ENCODE measurements at places on chromosomes 16 and 17.

DNA sequence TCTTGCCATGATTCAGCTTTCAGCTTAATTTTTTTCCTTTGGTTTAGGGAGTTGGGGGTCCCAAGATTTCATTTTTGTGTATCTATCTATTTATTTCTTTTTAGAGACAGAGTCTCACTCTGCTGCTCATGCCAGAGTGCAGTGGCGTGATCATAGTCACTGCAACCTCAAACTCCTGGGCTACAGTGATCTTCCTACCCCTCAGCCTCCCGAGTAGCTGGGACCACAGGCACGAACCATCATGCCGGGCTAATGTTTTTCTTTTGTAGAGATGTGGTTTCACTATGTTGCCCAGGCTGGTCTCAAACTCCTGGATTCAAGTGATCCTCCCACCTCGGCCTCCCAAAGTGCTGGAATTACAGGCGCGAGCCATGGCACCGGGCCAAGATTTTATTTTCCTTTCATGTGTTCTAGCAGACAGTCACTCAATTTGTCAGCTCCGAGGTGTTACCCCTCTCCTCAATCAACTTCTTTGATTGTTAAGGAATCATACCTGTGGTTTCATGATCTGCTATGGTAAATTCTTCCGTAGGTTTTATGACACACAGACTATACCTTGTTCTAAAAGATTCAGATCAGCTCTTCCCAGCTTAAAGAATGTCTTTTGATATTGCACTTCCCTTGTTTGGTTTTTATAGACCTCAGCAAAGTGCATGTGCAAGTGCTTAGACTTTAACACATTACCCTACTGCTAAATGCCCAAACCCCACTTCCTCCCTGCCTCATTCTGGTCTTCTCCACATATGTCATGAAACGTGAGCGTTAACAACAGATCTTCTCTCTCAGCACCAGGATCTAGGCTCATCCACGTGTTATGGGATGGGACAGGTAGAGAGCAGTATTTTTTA lies 13.0 kb downstream of the UNC45B start:
- DNase-seq = no peak

GRCh38 chr16:89534252-89534756 lies 26.1 kb downstream of the SPG7 start:
- DNase-seq = no peak

DNA sequence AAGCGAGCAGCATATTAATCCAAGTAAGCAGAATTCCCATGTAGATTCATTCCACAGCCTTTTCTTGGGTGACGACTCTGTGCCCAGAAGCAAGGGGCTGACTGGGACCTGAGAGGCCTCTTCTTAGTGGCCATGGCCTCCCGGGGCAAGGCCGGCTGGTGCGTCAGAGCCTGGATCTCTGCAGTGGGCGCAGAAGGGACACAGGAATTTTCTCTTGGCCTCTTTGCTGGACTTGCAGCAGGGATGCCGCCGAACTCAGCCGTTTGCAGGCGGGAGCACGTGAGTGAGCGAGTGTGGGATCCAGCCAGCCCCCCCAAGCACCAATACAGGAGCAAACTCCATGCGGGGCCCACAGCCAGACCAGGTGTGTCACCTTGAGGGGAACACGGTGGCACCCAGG lies 151.8 kb downstream of the RPTOR start:
- no peak for DNase-seq

GRCh38 chr16:74709441-74709877 lies 8.8 kb upstream of the MLKL start:
- peak; percentile 70 for DNase-seq

GRCh38 chr16:2709588-2709984 lies 10.4 kb downstream of the PRSS27 start:
- DNase-seq = no peak

DNA sequence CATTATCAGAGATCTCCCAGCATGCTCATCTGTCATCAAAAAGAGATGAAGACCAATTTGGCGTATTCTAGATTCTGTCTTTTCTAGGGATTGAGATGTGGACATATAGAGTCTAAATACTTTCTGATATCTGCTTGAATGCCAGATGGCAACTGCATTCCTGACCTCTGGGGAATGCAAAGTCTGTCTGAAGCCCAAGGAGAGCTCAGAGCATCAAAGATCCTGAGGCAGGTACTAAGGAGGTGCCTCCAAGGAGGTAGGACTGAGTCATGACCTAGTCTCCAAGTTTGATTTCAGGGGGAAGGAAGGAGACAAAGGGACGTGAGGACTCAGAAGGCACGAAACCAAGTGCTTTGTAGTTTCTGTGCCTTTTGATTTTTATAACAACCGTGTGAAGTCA lies 448.4 kb downstream of the HS3ST3B1 start:
- no peak for DNase-seq

- DNase-seq = no peak
Measured at GRCh38 chr17:50185631-50186471, 15.6 kb downstream of the COL1A1 start.

DNA sequence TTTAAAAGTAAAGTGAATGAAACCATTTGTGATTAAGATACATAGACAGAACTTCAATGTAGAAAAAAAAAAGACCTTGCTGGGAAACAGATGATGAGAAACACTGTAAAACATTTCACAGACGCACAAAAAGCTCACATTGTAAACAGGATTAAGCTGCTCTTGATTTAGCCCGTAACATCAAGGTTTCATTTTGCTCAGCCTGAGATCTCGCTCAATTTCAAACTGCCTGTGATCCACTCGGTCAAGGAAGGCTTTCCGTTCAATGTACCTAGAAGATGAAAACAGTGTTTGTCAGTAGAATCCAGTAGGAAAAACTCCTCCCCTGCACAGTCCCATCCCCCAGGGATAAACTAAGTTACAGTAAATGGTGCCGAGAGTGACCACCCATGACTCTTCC lies 42.3 kb upstream of the BCAR1 start:
- DNase-seq = no peak

- DNase-seq = no peak
Measured at GRCh38 chr17:60363700-60364405, 28.1 kb downstream of the USP32 start.

- no peak for DNase-seq
Measured at GRCh38 chr17:42362245-42362961, 25.8 kb downstream of the STAT3 start.

DNA sequence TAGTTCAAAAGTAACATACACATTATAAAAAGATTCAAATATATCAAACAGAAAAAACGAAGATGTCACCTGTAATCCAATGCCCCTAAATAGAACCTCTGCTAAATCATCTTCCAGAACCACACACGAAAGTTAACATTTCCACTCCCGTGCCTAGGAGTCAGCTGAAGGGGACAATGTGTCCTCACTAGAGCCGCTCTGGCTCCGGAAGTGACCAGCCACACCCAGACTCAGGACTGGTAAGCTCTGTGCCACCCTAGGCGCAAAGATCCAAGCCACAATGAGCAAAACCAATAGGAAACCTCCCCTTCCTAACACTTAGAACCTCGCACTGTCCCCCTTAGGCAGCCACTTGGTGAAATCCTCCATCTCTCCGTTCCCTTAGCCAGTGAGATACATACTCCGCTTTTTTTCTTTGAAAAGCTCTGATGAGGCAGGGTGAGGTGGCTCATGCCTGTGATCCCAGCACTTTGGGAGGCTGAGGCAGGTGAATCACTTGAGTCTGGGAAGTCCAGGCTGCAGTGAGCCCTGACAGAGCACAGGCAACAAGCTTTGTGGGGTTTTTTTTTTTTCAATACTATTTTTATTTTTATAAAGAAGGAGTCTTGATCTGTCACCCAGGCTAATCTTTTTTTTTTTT lies 11.8 kb downstream of the CTRB1 start:
- no peak for DNase-seq

DNA sequence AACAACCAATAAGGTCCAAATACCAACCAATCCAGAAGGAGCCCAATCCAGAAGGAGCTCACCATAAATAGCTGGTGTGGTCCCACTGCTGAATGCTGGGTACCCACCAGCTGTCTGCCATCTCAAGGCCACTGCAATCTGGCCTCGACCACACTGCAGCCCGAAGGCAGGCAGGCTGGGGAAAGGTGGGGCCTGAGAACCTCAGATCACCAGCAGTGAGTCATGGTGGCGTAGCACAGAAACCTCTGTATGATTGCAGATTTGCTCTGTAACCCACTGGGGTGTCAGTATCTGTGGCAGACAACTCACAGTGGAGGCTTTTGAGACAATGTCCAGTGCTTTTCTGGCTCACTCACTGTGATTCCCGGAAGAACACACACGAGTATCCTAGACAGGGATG lies 14.7 kb upstream of the CMTR2 start:
- no peak for DNase-seq

- no peak for DNase-seq
Measured at GRCh38 chr17:31068291-31068690, 26.5 kb upstream of the NF1 start.

- peak; percentile 47 for DNase-seq
Measured at GRCh38 chr17:76271669-76272540, 6.8 kb downstream of the UBALD2 start.

GRCh38 chr16:2009164-2009711 lies 383 bp downstream of the ZNF598 start:
- no peak for DNase-seq

- no peak for DNase-seq
Measured at GRCh38 chr16:5523829-5524228, 426.2 kb upstream of the EEF2KMT start.

DNA sequence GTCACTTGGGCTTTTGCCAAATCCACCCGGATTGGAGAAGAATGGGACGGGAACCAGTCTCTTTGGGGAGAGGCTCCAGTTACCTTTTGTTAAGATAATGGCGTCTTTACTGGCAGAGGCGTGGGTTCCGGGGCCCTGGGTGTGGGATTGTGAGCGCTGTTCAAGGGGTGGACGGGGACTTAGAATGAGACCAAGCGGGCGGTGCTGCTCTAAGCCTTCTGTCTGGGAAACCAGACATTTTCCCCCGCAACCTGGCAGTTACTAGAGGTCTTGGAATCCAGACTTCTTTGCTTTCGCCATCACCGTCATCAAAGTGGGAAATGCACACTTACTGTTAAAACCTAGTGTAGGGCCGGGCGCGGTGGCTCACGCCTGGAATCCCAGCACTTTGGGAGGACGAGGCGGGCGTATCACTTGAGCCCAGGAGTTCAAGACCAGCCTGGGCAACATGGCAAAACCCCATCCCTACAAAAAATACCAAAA lies 706 bp downstream of the TEN1 start:
- no peak for DNase-seq

DNA sequence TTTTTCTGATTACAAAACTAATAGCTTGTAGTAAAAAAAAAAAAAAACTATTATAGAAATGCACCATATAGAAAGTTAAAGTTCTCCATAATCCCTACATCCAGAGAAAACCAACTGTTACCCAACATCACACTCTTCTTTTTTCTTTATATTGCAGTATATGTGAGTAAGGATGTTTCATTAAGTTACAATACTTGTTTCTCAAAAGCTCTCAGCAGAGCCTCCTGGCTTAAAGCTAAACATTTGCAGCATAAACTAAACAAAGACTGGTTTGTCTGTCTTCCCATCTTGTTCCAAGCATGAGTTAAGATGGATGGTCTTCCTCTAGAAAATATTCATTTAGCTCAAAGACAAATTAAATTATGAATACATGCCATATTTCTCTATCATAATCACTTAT lies 25.2 kb downstream of the GRB2 start:
- DNase-seq = no peak

GRCh38 chr16:15572329-15573001 lies 70.5 kb downstream of the MARF1 start:
- no peak for DNase-seq

GRCh38 chr16:86117235-86117634 lies 218.3 kb downstream of the IRF8 start:
- DNase-seq = no peak

- DNase-seq = no peak
Measured at GRCh38 chr17:68565661-68566441, 35.3 kb downstream of the FAM20A start.

- DNase-seq = no peak
Measured at GRCh38 chr17:29149431-29150064, 30.6 kb downstream of the MYO18A start.

- DNase-seq = no peak
Measured at GRCh38 chr17:76527430-76528111, 9.9 kb downstream of the CYGB start.

Measured in stimulated activated CD8-positive, alpha-beta memory T cell treated with anti-CD3 and anti-CD28 coated beads, Interleukin-4, amount 100 ng/mL, for 1 hour (primary cell).